Vagina (tissue), 2 donors: ENCODE measurements at places on chromosomes 4 and X. TPM values are rescaled to one million over a fixed set of nuclear protein-coding genes. Genes with fewer than 3 reads are reported as not detected.

- H3K27ac ChIP-seq = no peak overlapping the region
- DNase-seq = no peak
Observed at GRCh38 chrX:136598631-136599030, 49.3 kb upstream of the CD40LG start.

DNA sequence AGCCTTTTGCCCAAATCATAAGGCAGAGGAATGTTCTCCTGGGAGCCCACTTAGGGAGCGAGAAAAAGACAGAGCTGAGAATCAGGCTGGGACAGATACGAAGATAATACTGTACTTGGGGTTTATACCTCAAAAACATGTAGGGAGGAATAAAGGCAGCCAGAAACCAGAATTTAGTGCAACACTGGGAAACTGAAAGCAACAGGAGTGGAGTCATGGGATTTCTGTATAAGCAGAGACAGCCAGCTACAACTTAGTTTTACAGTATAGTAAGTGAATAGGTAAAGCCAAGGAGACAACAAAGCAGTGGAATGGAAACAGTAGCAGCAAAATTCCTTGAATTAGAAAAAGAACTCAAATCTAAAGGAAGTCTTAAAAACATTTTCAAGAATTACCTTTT lies 413.2 kb downstream of the FAT4 start:
- no peaks in the 10 kb centered on the region for H3K36me3 ChIP-seq
- no peak for DNase-seq
- H3K4me3 ChIP-seq = no peak overlapping the region
- H3K27me3 ChIP-seq = no peaks in the 10 kb centered on the region

DNA sequence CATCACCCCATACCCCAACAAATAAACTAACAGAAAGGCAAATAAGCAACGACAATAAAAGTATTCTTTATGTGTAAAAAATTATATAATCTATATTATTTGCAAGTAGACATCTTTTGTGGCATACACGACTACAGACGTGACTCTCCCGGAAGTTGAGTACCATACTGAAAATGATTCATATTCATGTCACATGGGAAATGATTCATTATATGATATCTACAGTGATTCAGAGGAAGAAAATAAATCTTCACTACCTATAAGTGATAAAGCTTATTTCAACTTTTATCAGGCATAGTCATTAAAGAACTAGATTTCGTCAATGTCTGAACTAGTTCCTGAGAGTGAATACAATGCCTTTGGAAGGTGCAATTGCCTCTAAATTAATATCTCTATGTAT lies 4.6 kb upstream of the ANTXR2 start:
- H3K36me3 ChIP-seq = no peaks in the 10 kb centered on the region
- no peaks in the 10 kb centered on the region for H3K27me3 ChIP-seq
- peaks cover 16% of the 10 kb centered on the region for H3K4me1 ChIP-seq
- H3K27ac ChIP-seq = no peak overlapping the region
- no peak for DNase-seq

GRCh38 chr4:5037553-5038551 lies 13.4 kb upstream of the STK32B start:
- H3K4me1 ChIP-seq = no peaks in the 10 kb centered on the region
- DNase-seq = no peak
- no peaks in the 10 kb centered on the region for H3K27me3 ChIP-seq

DNA sequence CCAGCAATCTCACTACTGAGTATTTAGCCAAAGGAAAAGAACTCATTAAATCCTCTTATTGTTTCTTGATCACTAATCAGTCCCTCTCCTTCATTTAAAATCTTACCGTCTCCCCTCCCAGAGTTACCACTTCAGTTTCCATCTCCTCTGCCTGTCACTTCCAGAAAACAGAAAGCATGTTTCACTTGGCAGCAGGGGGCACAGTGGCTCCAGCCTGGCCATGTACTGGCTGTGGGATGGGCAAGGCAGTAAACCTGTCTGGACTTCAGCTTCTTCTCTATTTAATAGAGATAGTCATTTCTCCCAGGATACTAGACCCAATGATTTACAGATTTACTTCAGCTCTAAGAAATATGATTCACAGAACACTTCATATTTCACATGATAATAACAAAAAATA lies 63.2 kb downstream of the CD40LG start:
- no peak overlapping the region for H3K4me3 ChIP-seq
- H3K4me1 ChIP-seq = no peaks in the 10 kb centered on the region
- no peaks in the 10 kb centered on the region for H3K27me3 ChIP-seq
- no peak overlapping the region for H3K27ac ChIP-seq

DNA sequence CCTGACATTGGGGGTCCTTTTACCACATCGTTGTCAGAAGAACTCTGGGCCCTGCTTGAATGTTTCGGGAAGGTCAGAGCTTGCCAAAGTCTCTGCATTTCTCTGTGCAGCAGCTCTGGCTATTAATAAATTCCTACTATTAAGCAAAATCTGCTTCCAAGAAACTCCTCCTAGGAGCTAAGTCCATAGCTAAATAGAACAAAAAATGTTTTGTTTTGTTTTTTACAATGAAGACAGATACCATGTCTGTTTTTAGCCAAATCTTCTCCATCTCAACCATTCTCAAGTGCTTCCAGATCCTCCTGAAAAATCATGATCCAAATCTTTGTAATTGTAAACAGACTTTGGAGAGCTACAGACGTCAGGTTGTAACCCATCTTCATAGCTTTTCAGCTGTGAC lies 161.6 kb downstream of the SPATA18 start:
- no peak overlapping the region for H3K27ac ChIP-seq
- no peaks in the 10 kb centered on the region for H3K27me3 ChIP-seq
- no peaks in the 10 kb centered on the region for H3K36me3 ChIP-seq
- no peak for DNase-seq
- H3K4me3 ChIP-seq = no peak overlapping the region

DNA sequence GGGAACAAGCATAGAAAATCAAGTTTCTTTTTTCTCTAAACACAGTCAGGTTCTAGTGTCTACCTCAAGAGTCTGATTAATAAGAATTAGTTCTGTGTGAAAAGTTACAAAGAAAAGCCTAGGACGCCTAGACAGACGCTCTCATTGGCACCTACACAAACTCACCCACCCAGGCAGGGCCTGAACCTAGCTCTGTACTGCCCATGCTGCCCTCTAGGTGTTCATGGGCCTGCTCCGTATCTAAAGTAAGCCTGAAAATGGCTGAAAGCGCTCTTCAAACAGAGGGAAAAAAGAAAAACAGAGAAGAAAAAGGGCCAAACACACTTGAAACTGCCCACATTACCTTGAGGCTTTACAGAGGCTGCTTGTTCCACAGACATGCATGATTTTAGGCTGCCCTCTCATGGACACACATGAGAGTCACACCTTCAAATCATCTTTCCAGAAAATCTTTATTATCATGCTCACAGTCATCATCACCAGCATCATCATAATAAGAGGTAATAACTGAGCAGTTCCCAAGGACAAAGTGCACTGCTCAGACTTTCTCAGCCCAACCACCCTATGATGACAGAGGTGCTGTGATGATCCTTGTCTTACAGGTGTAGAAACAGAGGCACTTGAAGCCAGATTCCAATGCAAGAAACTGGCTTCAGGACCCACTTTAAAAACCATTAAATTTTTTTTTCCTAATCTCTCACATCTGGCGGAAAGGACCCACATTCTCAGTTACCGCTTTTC lies 49.6 kb downstream of the MAP7D2 start:
- no peak for DNase-seq
- H3K27me3 ChIP-seq = no peaks in the 10 kb centered on the region
- H3K36me3 ChIP-seq = no peaks in the 10 kb centered on the region
- H3K4me1 ChIP-seq = peaks cover 12% of the 10 kb centered on the region
- no peak overlapping the region for H3K27ac ChIP-seq

- no peak overlapping the region for H3K4me3 ChIP-seq
- H3K27me3 ChIP-seq = no peaks in the 10 kb centered on the region
- H3K4me1 ChIP-seq = no peaks in the 10 kb centered on the region
- DNase-seq = no peak
- H3K27ac ChIP-seq = no peak overlapping the region
Observed at GRCh38 chr4:132587626-132588025, 561.5 kb upstream of the PCDH10 start.

The DCLK2 gene
- total RNA-seq = 5.9 TPM

The LCORL gene
- 6.9 TPM for total RNA-seq

The KCTD8 gene
- not detected for total RNA-seq

The BLOC1S4 gene
- total RNA-seq = 34.9 TPM

The MAGEC3 gene
- not detected for total RNA-seq
